RPMI7951 (cell line): ENCODE measurements at places on chromosomes 1 and 21. TPM values are rescaled to one million over a fixed set of nuclear protein-coding genes. Genes with fewer than 3 reads are reported as not detected.

Gene VCAM1
- 8.5 and 8.6 TPM in 2 replicates for total RNA-seq

Gene PLEKHN1
- 0.60 and 0.88 TPM in 2 replicates for total RNA-seq

DNA sequence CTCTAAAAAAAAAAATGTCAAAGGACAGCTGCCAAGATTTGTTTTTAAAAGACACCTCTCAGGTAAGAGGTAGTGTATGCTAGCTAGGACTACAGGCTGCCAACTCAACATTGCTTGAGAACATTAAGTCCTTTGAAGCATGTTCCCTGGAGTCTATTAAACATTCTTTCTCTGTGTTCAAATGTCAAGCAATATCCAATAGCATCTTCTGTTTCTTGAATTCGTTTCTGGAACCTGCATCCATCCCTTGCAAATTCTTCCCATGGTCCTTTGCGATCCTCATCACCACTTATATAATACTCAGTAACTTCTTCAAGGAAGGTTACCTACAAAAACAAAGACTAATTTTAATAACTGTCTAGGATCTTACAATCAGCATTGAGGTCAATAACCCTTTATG, 5.6 kb downstream of the PPP1R15B start:
- DNase-seq = no peak

Gene A3GALT2
- not detected in 2 replicates for total RNA-seq

GRCh38 chr1:232319518-232320210, 310.3 kb downstream of the SIPA1L2 start:
- DNase-seq = no peak

DNA sequence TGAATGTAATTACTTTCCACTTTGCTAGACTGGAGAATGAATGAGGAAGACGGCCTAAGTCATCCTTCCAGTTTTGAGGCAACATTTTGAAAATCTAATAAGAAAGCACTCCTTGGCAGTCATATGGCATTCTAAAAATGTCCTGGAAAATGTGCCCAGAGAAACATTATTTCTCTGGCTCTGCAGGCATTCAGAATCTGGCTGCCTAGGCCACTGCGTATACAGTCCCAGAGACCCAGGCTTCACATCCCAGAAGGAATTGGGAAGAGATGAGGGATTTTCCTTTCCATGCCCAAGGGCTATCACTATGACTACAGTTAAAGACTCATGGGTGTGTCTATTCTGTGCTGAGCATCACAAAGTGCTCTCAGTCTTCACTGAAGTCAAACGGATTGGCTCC, 92.9 kb downstream of the BEND5 start:
- DNase-seq = peak; percentile 45

DNA sequence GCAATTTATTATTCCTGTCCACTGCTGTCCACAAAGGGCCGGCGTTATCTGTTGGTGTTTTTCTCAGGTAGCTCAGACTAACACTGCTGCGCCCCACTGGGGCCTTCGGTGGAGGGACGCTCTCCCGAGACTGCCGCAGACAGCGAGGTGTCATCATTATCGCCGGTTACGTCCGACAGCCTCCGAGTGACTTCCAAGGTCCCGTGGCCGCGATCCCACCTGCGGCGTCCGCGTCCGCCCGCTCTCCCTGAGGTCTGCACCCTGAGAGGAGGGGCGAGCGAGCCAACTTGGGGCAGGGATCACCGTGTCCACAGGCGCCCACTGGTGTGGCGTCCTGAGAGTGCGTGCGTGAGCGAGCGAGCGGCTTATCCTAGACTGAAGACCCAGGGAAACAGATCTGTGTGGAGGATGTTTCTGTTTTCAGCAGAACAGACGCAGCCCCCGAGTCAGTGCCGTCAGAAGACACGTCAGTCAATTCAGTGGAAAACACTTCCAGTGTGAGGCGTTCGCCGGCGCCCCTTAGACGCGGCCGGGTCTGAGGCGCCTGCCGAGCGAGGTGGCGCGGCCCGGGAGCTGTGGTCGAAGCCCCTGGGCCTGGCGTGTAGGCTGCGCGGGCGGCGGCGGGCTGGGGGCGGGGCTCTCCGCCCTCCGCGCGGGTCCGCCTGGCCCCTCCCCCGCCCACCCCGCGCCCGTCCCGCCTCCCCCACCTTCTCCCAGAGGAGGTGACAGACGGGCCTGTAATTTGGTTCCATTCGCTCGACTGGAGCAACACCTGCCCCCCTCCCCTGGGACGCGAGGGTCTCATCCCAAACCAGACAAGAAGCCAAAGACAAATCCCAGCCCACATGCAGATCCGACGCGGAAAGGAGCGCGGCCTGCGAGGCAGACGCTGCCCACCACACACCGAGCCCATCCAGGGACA, 12.6 kb downstream of the NHLH2 start:
- DNase-seq = peak; percentile 7

Gene GBP7
- total RNA-seq = not detected in 2 replicates

Gene OR2AK2
- total RNA-seq = not detected in 2 replicates

GRCh38 chr1:204977318-204977717, 65.7 kb upstream of the CNTN2 start:
- no peak for DNase-seq

Gene TRMT13
- 21.5 and 24.4 TPM in 2 replicates for total RNA-seq
